ENCODE measurements at places on chromosomes 3 and 15.

GRCh38 chr3:143831208-143831607 lies 17.1 kb downstream of the SLC9A9 start:
- no peak for DNase-seq

GRCh38 chr3:112314649-112315048 lies 18.3 kb upstream of the CD200 start:
- no peak for DNase-seq

DNA sequence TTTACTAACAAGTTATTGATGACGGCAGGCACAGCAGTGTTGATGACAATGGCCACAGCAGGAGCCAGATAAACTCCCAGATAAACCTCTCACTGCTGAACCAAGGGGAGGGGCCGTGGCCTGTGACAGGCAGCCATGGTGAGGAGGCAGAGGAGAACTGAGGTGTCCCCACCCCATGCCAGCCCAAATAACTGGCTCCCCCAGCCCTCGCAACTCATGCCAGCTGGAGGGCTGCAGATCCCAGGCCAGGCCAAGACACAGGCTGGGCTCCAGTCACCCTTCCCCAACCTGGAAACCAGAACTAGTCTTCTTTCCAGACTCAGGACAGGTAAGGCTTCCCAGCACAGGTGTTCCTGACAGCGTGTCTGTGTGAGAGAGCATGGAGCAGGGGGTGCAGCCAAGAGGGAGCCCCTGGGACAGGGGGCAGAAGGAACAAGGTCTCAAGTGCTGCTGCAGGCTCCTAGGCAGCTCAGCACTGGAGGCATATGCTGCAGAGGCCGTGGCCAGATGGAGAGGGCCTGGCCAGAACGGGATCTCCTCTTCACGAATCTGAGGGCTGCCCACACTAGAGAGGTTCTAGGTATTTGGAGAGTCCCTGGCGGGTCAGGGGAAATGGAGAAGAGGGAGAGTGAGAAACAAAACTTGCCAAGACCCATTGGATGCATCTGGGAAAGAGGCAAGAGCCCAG lies 15.9 kb downstream of the PLA2G4F start:
- DNase-seq: no peak

GRCh38 chr3:110077093-110077492 lies 739.7 kb upstream of the DPPA4 start:
- no peak for DNase-seq

DNA sequence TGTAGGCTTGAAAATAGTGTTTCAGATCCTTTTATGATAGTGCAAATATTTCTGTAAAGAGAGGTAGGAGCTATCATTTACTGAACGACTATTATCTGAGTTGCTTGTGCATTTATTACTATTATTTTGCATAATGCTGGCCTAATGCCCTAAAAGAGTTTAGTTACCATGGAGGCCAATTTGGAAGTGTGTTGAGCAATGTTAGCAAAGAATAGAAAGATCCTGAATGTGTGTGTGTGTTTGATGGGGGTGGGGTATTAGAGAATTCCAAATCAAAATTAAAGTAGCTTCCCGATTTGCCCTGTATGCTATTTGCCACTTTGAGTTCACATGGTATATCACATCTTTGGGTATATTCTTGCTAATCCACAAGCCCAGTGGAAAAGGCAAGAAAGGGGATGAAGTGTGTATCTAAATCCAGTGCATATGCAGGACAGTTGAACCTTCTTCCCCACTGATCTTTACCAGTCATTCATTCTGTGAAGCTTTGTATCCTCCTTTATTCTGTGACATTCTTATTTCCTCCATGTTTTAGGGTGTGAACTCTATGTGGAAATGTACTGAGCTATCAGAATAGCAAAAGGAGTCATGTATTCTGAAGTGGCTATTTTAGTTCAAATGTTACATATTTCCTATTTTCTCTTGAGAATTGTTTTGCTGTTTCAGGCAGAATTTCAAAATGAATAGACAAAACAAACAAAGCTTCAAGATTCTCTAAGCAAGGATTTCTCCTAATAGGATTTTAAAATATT lies 45.7 kb upstream of the PLSCR5 start:
- DNase-seq: no peak

- DNase-seq: peak; percentile 28
Measured at GRCh38 chr15:65869954-65870871, 922 bp downstream of the RAB11A start.

- no peak for DNase-seq
Measured at GRCh38 chr3:14286887-14287500, 108.4 kb downstream of the LSM3 start.

DNA sequence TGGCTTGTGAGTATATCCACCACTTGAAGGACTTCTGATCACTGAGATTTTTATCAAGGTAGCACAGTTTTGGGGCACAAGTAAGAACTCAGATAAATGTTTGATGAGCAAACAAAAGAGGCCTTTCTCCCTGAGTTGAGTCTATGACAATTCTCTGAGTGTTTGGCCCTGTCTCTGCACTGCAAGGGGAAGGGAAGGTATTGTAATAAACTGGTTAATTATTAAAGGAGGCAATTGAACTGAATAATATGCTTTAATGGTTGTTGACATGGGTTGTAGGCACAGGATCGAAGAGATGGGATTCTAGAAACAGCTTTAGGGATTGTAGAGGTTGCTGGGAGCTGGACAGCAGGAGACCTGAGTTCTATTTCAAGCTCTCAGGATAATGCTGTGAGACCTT lies 95.0 kb upstream of the MRPL3 start:
- no peak for DNase-seq

GRCh38 chr3:169939751-169940150 lies 26.9 kb upstream of the SEC62 start:
- no peak for DNase-seq

GRCh38 chr15:48177383-48177765 lies 721 bp downstream of the MYEF2 start:
- DNase-seq: peak; percentile 50

- no peak for DNase-seq
Measured at GRCh38 chr15:96500508-96500907, 170.0 kb downstream of the NR2F2 start.

DNA sequence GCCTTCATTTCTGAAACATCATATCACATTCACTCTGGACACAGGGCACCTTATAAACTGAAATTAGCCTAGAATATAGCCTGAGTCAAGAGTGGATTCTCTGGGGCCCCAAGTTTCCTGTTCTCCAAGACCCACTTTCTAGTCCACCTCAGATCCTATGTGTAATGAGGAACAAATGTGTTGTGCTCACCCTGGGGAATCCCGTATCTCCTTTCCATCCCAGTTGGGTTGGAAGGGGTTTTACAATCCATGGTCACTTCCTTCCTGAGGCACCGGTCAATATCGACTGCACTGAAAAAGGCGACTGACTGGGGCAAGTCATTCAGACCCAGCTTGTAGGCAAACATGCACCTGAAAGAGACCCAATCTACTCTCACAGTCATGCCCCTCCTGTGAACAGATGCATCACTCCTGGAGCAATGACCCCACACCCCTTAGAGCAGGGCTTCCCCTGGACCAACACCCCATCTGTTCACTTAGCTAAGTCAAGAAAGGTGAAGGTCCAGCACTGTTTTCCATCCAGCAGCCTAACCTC lies 17.4 kb downstream of the POLG start:
- DNase-seq: no peak

DNA sequence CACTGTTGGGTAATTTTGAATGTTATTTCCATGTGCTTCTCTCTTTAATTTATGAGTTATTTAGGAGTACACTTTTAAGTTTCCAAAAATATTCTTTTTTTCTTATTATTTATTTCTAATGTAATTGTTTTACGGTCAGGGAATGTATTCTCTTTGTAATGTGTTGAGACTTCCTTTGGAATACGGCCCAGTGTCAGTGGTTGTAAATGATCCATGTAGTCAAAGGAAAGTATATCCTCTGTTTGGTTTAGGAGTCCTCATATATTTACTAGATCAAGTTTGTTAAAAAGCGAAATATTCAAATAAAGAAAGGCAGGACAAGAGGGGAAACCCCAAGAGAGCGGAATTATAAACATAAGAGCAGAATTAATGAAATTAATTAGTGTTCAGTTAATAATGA lies 49.0 kb upstream of the ADGRG7 start:
- no peak for DNase-seq

- DNase-seq: no peak
Measured at GRCh38 chr3:168289471-168290008, 193.8 kb upstream of the GOLIM4 start.

DNA sequence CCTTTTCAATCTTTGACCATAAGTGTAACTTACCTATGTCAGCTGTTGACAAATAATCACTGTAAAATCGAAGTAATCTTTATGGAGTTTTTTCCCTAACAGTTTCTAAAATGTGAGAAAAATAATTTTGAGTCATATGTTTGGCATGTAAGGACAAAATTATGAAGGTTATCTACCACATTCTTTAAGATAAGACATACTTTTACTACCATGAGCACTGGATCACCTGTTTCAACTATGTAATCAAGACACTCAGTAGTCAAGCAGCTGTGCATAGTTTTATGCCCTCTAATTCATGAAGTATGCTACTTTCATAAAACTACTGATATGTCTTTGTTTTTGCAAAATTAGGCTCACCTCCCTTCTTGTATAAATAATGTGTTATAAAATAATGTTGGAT lies 12.1 kb downstream of the FGF7 start:
- no peak for DNase-seq

GRCh38 chr15:69459066-69459465 lies 6.4 kb downstream of the RPLP1 start:
- DNase-seq: no peak

GRCh38 chr3:66482018-66482404 lies 18.8 kb downstream of the LRIG1 start:
- no peak for DNase-seq

DNA sequence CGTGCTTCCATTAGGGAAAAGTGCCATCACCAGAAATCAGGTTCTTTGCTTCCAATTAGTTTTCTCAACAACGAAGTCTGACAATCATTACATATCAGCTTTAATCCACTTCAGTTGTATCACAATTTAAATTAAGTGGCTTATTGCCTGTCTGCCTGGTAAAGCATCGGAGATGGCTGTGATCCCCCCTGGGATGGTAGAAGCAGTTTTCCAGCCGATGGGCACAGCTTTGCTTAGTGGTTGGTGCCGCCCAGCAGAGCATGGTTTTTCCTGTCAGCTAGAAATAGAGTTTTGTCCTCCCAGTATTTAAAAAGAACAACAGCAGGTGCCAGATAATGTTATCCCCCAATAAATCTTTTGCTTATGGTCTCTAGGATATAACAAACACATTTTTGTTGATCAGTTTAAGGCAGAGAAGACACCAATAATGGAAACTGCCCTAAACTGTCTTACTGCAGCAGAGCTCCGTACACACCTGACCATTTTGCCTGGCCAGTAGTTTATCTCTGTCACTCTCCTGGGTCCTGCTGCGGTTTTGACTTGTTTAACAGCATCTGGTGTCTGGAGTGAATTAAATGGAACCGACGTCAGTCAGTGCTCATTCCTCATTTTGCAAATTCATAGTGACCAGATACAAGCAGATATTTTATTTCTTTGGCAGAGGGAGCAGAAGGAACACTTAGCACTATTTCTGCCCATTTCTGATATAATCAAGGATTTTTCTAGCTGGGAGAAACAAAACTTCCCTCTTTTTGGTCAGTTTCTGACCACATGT lies 79.1 kb downstream of the SLC49A4 start:
- no peak for DNase-seq

DNA sequence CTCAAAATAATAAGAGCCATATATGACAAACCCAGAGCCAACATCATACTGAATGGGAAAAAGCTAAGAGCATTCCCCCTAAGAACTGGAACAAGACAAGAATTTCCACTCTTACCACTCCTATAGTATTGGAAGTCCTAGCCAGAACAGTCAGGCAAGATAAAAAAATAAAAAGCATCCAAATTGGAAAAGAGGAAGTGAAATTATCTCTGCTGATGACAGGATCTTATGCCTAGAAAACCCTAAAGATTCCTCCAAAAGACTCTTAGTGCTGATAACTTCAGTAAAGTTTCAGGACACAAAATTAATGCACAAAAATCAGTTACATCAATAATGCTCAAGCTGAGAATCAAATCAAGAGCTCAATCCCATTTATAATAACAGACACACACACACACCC lies 45.9 kb upstream of the SLC2A2 start:
- DNase-seq: no peak

DNA sequence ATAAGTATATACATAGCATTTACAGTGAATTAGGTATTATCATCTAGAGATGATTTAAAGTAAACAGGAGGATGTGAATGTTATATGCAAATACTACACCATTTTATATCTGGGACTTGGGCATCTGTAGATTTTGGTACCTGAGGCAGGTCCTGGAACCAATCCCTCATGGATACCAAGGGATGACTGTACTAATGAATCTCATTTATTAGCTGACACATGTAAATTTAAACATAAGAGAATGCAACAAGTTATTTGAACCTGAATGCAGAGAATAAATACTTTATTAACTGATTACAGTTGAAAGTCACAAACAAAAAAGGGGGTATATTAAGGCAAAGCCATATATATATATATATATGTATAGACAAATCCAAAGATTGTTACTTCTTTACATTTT lies 23.1 kb upstream of the CMTM6 start:
- no peak for DNase-seq

DNA sequence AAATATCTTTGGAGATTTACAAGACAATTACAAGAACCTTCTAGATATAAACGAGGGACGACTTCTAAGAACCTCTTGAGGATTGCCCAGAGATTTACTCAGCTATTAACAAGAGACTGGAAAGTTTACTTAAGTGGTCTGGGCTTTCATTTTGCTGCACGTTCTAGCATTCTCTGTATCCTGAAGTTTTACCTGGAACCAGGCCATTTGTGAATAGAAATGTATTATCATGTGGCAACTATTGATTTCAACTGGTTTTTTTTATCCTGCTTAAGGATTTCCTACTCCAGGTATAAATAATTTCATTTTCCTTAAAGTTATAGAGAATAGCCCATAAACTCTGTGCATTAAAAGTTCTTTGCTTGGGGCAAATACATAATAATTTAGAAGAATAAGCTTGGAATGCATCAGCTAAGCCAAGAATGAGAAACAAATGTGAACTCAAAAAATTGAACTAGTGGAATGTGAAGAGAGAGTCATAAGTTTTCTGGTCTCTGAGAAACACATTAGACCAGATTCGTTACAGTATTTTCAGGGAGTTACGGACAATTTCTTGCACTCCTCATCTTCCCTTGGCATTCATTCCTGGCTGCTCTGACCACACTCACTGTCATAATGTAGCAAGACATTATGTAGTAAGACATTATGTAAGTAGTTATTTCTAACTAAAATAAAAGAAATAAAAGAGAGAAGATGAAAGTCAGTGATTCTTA lies 1.3 kb downstream of the AQP9 start:
- DNase-seq: no peak

DNA sequence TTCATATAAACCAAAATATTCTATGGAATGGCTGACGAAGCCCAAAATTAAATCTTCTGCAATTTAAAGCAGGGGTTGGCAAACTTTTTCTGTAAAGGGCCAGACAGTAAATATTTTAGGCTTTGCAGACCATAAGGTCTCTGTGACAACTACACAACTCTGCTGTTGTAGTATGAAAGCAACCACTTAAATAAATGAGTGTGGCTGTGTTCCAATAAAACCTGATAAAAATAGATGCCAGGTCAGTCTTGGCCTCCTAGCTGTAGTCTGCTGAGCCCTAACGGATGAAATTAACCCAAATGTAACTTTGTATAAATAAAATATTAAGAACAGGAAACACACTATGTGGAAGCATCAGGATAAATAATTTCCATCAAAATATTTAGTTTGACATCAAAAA lies 104.2 kb downstream of the FBXL22 start:
- DNase-seq: no peak

All from CD4-positive, alpha-beta T cell treated with Interleukin-21 for 1 hour (primary cell).